ENCODE measurements at places on chromosomes 7 and 10.

- DNase-seq: peak; percentile 62
These were observed 75.7 kb upstream of the NANOS1 start for GRCh38 chr10:118953598-118954393.

DNA sequence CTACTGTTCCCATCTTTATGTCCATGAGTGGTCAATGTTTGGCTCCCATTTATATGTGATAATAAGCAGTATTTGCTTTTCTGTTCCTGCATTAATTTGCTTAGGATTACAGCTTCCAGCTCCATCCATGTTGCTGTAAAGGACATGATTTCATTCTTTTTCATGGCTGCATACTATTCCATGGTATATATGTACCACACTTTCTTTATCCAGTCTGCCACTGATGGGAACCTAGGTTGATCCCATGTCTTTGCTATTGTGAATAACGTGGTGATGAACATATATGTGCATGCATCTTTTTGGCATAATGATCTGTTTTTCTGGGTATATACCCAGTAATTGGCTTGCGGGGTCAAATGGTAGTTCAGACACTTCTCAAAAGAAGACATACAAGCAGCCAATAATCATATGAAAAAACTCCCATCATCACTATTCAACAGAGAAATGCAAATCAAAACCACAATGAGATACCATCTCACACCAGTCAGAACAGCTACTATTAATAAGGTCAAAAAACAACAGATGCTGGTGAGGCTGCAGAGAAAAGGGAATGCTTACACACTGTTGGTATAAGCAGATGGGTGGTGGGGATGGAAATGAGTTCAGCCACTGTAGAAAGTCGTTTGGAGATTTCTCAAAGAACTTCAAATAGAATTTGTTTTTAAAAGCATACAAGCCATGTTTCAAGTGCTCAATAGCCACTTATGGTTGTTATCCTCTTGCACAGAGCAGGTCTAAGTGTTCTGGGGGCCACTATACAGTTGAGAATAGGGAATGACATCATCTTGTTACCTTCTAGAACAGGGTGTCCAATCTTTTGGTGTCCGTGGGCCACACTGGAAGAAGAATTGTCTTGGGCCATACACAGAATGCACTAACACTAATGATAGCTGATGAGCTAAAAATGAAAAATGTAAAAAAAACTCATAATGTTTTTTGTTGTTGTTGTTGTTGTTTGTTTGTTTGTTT is 23.2 kb upstream of the SDK1 start:
- no peak for DNase-seq

DNA sequence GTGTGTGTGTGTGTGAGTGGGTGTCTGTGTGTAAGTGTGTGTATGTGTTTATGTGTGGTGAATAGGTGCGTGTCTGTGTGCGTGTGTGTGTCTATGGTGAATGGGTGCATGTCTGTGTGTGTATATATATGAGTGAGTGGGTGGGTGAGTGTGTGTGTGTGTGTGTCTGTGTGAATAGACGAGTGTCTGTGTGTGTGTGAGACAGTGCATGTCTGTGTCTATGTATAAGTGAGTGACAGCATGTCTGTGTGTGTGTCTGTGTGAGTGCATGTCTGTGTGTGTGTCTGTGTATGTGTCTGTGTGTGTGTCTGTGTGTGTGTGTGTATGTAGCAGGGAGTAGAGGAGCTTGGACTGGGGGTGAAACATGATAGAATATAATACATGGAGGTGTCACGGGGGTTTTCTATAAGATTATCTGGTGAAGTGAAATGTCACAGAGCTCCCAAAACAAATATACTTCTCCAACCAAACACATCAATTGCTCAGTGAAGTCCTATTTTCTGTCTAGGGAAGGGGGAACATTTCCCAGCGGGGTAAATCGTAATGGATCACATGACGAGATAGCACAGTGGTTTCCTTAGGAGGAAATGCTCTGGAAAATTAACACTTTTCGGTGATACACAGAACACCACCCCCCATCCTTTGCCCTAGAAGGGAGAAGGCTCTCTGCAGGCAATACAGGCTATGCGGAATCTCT is 723.3 kb upstream of the CELF2 start:
- no peak for DNase-seq

DNA sequence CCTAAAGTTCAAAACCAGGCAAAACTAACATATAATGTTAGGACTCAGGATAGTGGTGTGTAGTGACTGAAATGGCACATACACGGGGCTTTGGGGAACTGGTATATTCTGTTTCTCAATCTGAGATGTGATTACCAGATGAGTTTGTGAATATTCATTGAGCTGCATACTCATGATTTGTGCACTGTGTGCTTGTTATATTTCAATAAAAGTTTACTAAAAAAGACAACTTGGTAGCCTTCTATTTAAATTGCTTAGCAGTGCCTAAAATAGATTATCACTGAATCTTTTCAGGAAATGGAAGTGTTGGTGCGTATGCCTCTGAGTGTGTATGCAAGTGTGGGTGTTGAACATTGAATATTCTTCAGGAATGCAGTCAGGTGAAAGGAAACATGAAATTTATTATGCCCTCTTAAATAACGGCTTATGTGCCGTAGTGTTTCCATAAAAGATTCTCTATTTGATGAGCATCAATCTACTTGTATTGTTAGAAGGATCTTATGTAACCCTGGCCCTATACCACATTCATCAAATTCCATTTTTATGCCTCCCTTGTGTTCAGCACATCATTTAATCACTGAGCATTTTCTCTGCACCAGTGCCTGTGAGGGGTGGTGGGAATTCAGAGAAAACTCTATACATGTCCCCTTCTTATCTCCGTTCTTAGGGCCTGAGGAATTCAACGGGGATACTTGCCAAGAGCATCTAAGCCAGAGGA is 82.6 kb upstream of the AUTS2 start:
- DNase-seq: no peak

GRCh38 chr7:30831936-30832335 is 60.7 kb downstream of the MINDY4 start:
- no peak for DNase-seq

DNA sequence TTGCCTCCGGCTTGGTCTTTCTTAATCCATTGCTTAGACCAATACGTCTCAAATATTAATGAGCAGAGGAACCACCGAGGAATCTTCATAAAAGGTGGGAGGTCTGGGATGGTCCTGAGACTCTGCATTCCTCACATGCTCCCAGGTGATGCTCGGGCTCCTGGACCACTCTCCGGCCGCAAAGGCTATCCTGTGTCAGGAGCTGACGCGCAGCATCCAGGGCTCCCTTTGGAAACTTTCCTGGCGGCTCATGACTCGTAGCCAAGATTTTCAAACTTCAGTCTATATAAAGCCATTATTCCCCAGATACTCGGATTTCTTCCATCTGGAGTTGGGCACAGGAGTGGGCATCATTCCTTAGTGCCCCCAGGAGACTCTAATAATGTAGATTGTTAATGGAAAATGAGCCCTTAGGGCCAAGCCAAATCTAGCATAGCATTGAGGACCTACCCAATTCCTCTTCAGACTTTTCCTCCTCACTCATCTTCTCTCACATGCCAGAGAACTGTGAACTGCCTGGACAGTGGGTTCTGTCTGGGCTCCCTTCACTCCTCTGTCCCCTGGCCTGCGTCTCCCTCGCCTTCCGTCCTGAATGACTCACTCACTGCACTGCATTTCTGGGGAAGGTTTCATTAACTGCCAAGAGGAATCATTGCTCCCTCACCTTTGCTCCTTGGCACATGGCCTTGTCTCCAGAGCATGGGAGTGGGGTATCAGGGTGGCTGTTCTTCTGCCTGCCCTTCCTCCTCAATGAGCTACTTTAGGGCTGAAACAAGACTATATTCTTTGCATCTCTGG is 89.3 kb downstream of the MKI67 start:
- DNase-seq: no peak
